Activated naive CD8-positive, alpha-beta T cell treated with anti-CD3 and anti-CD28 coated beads, Interleukin-2, amount 50 U/mL, for 16 hours (primary cell): ENCODE measurements at places on chromosomes 1 and 21.

- DNase-seq = no peak
These were observed 77.9 kb downstream of the NEK7 start for GRCh38 chr1:198234520-198235251.

- no peak for DNase-seq
These were observed 310.7 kb downstream of the DUSP10 start for GRCh38 chr1:221431068-221431651.

- DNase-seq = no peak
These were observed 43.7 kb downstream of the MRPL39 start for GRCh38 chr21:25563361-25564116.

GRCh38 chr1:201093962-201094361 lies 18.3 kb downstream of the CACNA1S start:
- DNase-seq = no peak
